Dermis blood vessel endothelial cell (primary cell): ENCODE measurements at places on chromosomes 16 and 17. TPM values are rescaled to one million over a fixed set of nuclear protein-coding genes. Genes with fewer than 3 reads are reported as not detected.

PDILT gene
- not detected in 2 replicates for total RNA-seq

MYH3 gene
- 0.34 and 0.51 TPM in 2 replicates for total RNA-seq

MIF4GD gene
- 10.6 and 12.8 TPM in 2 replicates for total RNA-seq

RANBP10 gene
- total RNA-seq, result 8.2 and 13.5 TPM in 2 replicates

NRN1L gene
- 0.14 and 0.51 TPM in 2 replicates for total RNA-seq

RPGRIP1L gene
- total RNA-seq, result 6.7 and 7.0 TPM in 2 replicates

DPEP3 gene
- not detected in 2 replicates for total RNA-seq

NPIPB6 gene
- not detected in 2 replicates for total RNA-seq

KCNH6 gene
- 0.05 TPM in 1 of 2 replicates, not detected in the other for total RNA-seq

FA2H gene
- total RNA-seq, result not detected in 2 replicates

KRT12 gene
- total RNA-seq, result not detected in 2 replicates

POLR3K gene
- 6.3 and 6.6 TPM in 2 replicates for total RNA-seq

SCRN2 gene
- 44.3 and 74.2 TPM in 2 replicates for total RNA-seq

TEX14 gene
- total RNA-seq, result under 0.01 and 0.05 TPM in 2 replicates

TNFRSF17 gene
- total RNA-seq, result not detected in 2 replicates

FBXW10 gene
- not detected in 2 replicates for total RNA-seq

OMG gene
- 3.1 and 4.4 TPM in 2 replicates for total RNA-seq

TBC1D3E gene
- not detected in 2 replicates for total RNA-seq

TAC4 gene
- not detected in 2 replicates for total RNA-seq

CES5A gene
- total RNA-seq, result not detected in 2 replicates

ZNF267 gene
- 33.4 and 41.4 TPM in 2 replicates for total RNA-seq

ANKRD11 gene
- total RNA-seq, result 55.5 and 72.0 TPM in 2 replicates

NLRC3 gene
- 2.0 and 9.5 TPM in 2 replicates for total RNA-seq

PIK3R5 gene
- total RNA-seq, result 0.05 TPM in 1 of 2 replicates, not detected in the other

DHRS7C gene
- total RNA-seq, result not detected in 2 replicates

ACSF2 gene
- 10.1 and 15.5 TPM in 2 replicates for total RNA-seq

CNGB1 gene
- not detected in 2 replicates for total RNA-seq

NAGS gene
- 6.8 and 10.0 TPM in 2 replicates for total RNA-seq

FKBP10 gene
- 186 and 244 TPM in 2 replicates for total RNA-seq

AGRP gene
- total RNA-seq, result not detected in 2 replicates

SOCS1 gene
- 0.23 and 0.68 TPM in 2 replicates for total RNA-seq

TMEM204 gene
- 97.4 and 107 TPM in 2 replicates for total RNA-seq

ASPA gene
- total RNA-seq, result not detected in 2 replicates

TIMP2 gene
- total RNA-seq, result 57.9 and 95.3 TPM in 2 replicates

CX3CL1 gene
- total RNA-seq, result 3.3 and 31.7 TPM in 2 replicates

ABCA6 gene
- total RNA-seq, result 15.7 and 39.6 TPM in 2 replicates

STARD3 gene
- total RNA-seq, result 46.6 and 73.2 TPM in 2 replicates

C17orf67 gene
- 3.2 and 4.1 TPM in 2 replicates for total RNA-seq

TEPSIN gene
- 12.1 and 24.5 TPM in 2 replicates for total RNA-seq
